Activated naive CD4-positive, alpha-beta T cell treated with Interleukin-2 at 50 U/mL for 16 hours (primary cell): ENCODE measurements at places on chromosomes 7 and 10.

DNA sequence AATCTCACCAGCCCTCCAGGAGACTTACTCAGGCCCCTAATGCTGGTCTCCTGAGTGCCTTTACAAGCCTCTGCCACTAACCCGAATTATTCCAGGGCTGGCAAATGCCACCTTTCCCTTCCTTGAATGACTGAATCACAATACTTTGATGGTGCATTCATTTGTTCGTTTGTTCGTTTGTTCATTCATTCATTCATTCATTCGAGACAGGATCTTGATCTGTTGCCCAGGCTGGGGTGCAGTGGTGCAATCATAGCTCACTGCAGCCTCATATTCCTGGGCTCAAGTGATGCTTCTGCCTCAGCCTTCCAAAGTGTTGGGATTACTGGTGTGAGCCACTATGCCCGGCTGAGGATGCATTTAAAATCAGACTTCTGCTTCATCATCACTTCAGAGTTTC, 6.0 kb downstream of the ZNF12 start:
- DNase-seq: no peak

GRCh38 chr7:142583446-142583845, 165.8 kb upstream of the PRSS1 start:
- peak; percentile 28 for DNase-seq

- DNase-seq: no peak
Measured at GRCh38 chr10:47406548-47406869, 22.4 kb upstream of the ZNF488 start.

DNA sequence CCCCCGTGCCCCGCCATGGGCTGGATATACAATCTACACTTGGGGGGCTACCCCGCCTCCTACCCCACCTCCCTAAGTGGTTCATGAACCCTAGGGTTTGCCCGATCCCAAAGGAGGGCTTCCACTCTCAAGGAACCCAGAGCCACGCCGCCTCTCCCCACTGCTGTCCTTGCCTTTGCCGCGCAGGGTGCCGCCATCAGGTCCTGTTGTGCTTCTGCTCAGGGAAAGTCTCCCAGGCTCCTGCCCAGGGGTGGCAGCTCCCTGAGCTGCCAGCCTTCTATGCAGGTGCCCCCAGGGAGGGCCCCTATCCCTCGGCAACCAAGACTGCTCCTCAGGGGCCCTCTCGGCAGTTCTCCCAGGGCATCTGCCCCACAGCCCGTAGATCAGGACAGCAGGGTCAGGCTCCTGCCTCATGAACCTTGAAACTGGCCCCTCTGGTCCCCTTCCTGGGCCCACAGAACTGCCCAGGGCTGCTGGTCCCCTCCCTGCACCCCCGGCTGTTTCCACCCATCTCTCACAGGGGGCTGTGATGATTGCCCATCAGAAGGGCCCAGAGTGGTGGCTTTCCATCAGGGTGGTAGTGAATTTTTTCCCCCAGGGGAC, 13.0 kb upstream of the PCBD1 start:
- no peak for DNase-seq

DNA sequence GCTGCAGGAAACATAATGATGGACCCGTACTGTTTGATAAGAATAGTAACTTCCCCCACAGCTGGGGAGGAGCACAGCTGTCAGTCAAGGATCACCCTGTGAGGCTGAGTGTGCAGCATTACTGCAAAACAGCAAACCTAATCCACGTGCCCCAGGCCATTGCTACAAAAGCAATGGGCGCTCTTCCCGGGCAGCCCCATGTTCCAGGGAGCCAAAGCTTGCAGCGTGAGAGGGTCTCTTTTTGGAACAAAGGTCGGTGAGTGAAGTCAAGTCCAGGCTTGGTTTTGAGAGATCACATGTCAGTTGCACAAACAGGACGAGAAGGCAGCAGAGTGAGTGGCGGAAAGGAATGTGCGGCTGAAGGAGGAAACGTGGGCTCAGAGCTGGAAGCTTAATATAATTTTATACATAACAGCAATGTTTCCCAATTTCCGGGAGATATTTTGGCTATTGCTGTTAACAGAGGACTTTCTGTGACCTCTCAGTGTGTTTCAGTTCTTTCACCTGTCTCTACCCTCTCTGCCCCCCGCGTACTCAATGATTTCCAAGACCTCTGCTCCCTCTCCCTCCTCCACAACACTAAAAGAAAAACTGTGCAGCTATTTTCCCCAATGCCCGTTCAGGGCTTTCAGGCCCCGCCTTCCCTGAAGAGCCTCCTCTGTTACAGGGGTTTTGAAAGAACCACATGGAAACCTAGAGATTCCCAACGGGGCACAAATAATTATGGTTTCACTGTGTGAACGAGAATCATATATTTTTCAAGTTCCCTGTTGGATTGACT, 128.9 kb downstream of the MTPAP start:
- DNase-seq: no peak

DNA sequence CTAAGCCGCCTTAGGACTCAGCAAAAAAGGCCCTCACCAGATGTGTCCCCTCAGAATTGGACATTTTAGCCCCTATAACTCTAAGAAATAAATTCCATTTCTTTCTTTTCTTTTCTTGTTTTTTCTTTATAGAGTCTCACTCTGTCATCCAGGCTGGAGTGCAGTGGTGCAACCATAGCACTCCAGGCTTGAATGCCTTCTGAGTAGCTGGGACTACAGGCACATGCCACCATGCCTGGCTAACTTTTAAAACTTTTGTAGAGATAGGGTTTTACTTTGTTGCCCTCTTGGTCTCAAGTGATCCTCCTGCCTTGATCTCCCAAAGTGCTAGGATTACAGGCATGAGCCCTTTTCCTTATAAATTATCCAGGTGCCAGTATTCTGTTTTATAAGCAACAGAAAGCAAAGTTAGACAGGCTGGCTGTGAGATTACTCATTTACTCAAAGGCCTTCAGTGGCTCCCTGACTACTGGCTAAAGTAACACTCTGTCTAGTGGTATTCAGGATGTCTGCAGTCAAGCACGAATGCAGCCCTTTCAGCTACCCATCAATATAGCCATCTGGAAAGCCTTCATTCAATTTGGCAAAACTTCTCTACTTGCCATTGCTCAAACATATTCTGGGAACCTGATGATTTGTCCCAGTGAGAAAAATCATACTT, 128.6 kb downstream of the ICA1 start:
- DNase-seq: no peak

DNA sequence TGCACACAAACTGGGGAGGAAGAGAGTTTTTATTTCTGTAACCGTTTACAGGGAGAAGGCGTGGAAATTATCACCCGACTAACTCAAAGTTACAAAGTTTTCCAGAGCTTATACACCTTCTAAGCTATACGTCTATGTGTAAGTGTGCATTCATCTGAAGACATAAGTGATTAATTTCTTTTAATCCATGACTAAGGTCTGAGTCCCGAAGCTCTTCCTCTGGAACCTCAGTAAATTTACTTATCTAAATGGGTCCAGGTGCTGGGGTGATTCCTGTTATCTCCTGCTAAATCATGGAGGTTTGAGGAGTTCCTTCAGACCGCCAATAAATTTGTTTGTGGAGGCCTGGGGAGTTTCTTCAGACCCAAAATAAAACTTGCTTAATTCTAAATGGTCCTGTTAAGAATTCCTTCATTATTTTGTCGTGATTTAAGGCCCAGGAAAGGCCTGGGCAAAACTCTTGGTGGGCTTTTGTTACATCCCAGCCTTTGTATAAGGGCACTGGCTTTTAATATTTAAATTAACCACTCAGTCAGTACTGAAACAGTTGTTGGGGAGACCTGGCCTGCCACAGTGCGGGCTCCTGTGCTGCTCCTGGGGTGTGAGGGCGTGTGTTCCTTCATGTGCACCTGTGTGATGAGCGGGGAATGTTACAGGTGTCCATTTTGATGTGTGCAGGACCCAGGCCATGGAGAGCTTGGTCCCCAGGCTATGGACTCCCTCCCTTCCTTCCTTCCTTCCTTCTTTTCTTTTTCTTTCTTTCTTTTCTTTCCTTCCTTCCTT, 5.8 kb upstream of the METTL27 start:
- DNase-seq: no peak

- no peak for DNase-seq
Measured at GRCh38 chr7:127525866-127526480, 59.4 kb downstream of the GCC1 start.

GRCh38 chr7:28586736-28587135, 174.4 kb downstream of the CREB5 start:
- no peak for DNase-seq

DNA sequence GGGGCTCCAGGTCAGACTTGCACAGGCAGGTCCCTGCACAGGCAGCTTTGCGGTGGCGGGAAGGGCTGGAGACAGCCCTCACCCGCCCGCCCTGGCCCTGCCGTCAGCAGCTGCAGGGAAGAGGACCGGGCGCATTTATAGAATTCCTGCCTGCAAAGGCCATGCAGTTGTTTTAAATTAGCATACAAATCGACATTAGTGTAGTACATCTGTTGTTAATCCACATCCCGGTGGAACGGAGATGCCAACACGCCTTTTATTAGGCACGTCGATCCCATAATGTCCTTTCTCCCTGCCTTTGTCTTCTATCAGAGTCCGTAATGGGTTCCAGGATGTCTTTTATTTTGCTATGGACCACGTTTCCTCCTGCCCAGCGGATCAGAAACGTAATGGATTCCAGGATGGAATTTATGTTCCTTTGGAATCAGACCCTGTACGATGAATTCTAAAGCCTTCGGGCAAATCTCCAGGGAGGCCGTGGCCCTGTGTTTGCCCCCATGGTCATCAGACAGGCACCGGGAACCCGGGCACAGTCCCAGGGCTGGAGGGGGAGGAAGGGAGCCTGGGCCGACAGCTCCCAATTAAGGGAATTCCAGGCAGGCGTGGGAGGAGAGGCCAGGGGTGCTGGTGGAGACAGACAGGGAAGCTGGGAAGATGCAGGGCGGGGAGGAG, 123.9 kb downstream of the COL26A1 start:
- DNase-seq: no peak

GRCh38 chr7:157795199-157795598, 458.4 kb downstream of the DNAJB6 start:
- DNase-seq: no peak

GRCh38 chr10:103327906-103328305, 23.0 kb downstream of the PCGF6 start:
- no peak for DNase-seq

GRCh38 chr10:66534866-66535265, 391.0 kb upstream of the LRRTM3 start:
- no peak for DNase-seq

GRCh38 chr10:30433730-30434272, at the start of gene MAP3K8:
Gene MAP3K8, plus strand, starts transcription at chr10:30434184. Its CDS starts 4,755 bp downstream, at chr10:30438939.
- DNase-seq: peak; percentile 90

DNA sequence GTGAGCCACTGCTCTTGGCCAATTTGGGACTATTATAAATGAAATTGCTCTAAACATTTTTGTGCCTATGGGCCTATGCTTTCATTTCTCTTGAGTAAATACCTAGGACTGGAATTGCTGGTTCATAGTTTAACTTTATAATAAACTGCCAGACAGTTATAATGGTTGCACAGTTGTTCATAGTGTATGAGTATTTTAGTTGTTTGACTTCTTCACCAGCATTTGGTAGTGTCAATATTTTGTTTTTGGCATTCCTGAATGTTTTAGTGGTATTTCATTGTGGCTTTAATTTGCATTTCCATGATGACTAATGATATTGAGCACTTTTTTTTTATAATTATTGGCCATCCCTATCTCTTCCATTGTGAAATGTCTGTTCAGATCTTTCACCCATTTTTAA, 29.5 kb downstream of the PLEKHA8 start:
- no peak for DNase-seq

GRCh38 chr10:24574578-24575155, 149.0 kb downstream of the ARHGAP21 start:
- no peak for DNase-seq

GRCh38 chr7:89837515-89837914, 316.8 kb upstream of the STEAP1 start:
- no peak for DNase-seq

- no peak for DNase-seq
Measured at GRCh38 chr10:102815790-102816549, 21.2 kb downstream of the CYP17A1 start.

- DNase-seq: no peak
Measured at GRCh38 chr7:84674236-84674913, 479.8 kb upstream of the SEMA3A start.

DNA sequence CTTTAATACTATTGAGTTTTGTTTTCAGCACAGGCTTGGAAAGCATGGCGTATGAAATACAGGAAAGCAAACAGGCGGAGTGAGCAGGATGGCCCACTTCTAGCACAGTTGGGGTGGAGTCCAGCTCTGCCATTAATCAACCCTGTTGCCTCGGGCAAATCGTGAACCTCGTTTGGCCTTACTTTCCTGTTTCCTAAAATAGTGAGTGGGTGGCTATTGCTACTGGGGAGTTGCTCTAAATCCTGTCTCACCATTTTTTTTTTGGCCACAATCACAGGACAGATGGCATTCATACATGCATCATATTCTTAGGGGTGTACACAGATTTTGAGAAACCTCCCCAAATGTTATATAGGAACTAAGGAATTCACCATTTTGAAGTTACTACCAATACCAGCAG, 157.8 kb downstream of the ANLN start:
- no peak for DNase-seq

GRCh38 chr10:86692023-86692514, 23.8 kb downstream of the LDB3 start:
- DNase-seq: no peak

- no peak for DNase-seq
Measured at GRCh38 chr10:80166581-80167470, 34.3 kb downstream of the PLAC9 start.

DNA sequence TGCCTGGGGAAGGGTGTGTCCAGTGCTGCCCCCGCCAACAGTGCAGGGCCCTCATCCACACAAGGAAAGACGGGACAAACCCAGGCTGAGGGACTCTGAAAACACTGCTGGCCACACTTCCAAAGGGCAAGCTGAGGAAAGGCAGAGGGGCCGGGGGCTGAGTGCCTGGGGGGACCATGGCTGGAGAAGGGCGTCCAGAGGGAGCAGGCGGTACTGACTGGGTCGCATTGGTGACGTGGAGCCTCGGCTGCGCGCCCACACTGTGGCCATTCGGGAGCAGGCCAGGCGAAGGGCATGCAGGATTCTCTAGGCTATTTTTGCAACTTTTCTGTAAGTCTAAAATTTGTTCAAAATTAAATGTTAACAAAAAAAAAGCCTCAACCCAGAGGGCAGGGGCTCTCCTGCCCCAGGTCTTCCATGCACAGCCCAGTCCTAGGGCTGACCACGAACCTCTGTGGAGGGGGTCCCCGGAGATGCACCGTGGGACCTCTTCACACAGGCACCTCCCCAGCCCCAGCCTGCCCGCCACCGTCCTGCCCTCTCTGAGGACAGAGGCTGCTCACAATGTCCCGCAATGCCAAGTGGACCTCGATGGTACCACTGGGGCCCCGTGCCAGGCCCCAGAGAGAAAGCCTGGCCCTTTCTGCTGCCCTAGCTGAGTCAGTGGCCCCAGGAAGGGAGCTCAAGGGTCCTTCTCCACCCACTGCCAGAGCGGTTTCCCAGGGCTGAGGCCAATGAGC, 10.4 kb downstream of the ADAM8 start:
- no peak for DNase-seq

GRCh38 chr7:121138262-121138933, 149.9 kb downstream of the CPED1 start:
- DNase-seq: no peak
